ENCODE measurements at places on chromosomes 2 and 18. TPM values are rescaled to one million over a fixed set of nuclear protein-coding genes. Genes with fewer than 3 reads are reported as not detected.

Gene PPM1B
- total RNA-seq: 41.1 TPM

Gene ASXL3
- total RNA-seq: not detected

DNA sequence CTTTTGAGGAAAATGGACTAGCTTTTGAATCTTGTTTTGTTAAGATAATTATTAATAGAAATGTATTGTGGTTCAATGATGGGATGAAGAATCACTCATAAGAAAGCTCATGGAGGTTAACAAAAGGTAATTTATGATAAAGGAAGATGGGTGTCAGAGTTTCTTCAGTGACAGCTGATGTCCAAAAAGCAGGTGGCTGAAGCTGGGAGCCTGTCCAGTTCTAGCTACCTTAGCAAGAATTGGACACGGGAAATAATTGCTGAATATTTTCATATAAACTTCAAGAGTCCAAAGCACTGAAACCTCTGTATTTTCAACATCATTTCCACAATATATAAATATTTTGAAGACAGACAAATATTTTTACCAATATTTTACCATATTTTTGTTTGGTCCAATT is 1505.8 kb upstream of the SLC39A10 start:
- H3K27ac ChIP-seq: no peak overlapping the region
- H3K4me3 ChIP-seq: no peak overlapping the region
- H3K27me3 ChIP-seq: no peaks in the 10 kb centered on the region
- no peaks in the 10 kb centered on the region for H3K4me1 ChIP-seq
- DNase-seq: no peak

GRCh38 chr2:63023444-63023843 is 27.2 kb upstream of the OTX1 start:
- H3K36me3 ChIP-seq: no peaks in the 10 kb centered on the region
- no peak for DNase-seq
- H3K27me3 ChIP-seq: no peaks in the 10 kb centered on the region
- no peak overlapping the region for H3K4me3 ChIP-seq
- no peak overlapping the region for H3K27ac ChIP-seq

DNA sequence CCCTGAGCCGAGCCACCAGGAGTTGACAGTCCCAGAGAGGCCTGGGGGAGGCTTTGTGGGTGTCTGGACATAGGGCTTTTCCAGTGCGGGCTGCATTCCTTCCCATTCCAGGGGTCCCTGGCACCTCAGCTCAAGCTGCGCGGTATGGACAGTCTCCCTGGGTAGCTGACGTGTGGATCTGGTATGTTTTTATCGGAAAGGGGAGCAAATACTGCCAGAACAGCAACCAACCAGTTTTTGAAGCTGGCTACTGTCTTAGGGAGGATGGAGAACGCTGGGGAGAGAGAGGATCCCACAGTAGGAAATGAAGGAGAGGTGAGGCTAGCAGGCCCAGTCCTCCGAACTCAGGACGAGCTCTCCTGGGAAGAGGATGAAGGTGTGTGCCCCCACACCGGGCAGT is 103.8 kb upstream of the APCDD1 start:
- H3K36me3 ChIP-seq: no peaks in the 10 kb centered on the region
- H3K27me3 ChIP-seq: no peaks in the 10 kb centered on the region
- H3K4me1 ChIP-seq: no peaks in the 10 kb centered on the region
- no peak for DNase-seq
- no peak overlapping the region for H3K27ac ChIP-seq

Gene SLC16A14
- total RNA-seq: 0.27 TPM

Gene DOK6
- not detected for total RNA-seq

Gene PIK3C3
- 50.7 TPM for total RNA-seq

- no peaks in the 10 kb centered on the region for H3K27me3 ChIP-seq
- no peak for DNase-seq
- no peak overlapping the region for H3K4me3 ChIP-seq
- no peaks in the 10 kb centered on the region for H3K4me1 ChIP-seq
- H3K36me3 ChIP-seq: no peaks in the 10 kb centered on the region
- no peak overlapping the region for H3K27ac ChIP-seq
Measured at GRCh38 chr2:128580988-128581848, 262.6 kb upstream of the HS6ST1 start.

- H3K4me3 ChIP-seq: no peak overlapping the region
- no peak for DNase-seq
- no peaks in the 10 kb centered on the region for H3K27me3 ChIP-seq
- H3K4me1 ChIP-seq: no peaks in the 10 kb centered on the region
Measured at GRCh38 chr2:51011693-51012092, 20.2 kb downstream of the NRXN1 start.

DNA sequence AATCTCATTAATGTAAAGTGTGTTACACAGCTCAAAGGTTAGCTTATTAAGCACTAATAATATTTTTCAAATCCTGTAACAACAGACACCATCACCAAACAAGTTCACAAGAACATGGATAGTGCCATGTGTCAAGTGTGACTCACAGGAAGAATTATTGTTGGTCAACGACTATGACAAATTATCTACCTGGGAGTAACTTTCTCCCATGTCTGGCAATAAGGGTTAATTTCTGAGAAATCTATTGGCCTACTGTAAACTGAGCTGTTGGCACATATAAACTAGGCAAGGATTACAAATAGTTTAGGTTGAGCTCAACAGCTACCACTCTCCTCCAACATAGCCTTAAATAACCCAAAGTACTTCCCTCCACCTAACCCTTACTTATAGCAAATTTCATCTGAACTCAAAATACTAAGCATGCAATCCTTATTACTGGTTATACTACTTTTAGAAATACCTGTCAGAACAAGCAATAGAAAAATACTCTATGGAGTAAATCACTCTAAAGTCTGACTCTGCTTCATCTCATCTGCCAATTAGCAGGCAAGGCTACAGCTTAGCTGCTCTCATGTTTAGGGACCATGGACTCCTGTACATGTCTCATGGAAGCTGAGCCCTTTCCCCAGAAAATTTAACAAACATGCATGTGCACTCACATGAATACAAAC is 223.0 kb downstream of the NBAS start:
- no peaks in the 10 kb centered on the region for H3K36me3 ChIP-seq
- H3K27me3 ChIP-seq: no peaks in the 10 kb centered on the region
- DNase-seq: no peak
- H3K4me3 ChIP-seq: no peak overlapping the region
- H3K27ac ChIP-seq: no peak overlapping the region
- no peaks in the 10 kb centered on the region for H3K4me1 ChIP-seq

GRCh38 chr2:3659447-3660432 is 1.7 kb downstream of the ALLC start:
- H3K4me1 ChIP-seq: no peaks in the 10 kb centered on the region
- no peak overlapping the region for H3K4me3 ChIP-seq
- no peak for DNase-seq
- no peaks in the 10 kb centered on the region for H3K36me3 ChIP-seq

DNA sequence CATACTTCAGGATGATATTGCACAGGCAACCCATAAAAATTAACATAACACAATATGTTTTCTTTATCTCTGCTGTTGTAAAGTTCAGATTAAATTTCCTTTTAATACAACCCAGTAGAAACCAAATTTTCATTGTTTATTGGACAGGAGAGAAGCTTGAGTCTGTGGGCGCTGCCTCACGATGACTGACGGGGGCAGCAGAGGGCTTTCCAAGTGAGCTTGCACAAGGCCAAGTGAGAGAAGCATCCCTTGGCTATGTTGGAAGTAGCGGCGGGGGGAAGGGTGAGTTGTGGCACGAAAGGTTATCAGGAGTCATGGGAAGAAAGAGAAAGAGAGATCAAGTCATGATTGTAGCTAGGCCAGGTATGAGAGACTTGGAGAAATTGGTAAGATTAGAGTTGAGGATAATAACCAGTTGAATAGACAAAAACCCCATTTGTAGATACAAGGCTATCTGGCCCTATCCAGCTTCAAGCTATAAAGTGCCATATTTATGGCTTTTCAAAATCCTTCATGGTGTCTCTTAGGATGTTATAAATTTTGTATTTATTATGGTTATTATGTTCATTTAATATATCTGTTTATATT is 413.7 kb upstream of the FAM98A start:
- H3K27ac ChIP-seq: no peak overlapping the region
- H3K27me3 ChIP-seq: no peaks in the 10 kb centered on the region
- no peaks in the 10 kb centered on the region for H3K36me3 ChIP-seq

All from CD8-positive, alpha-beta memory T cell (primary cell).